ENCODE measurements at places on chromosomes 6 and 20. TPM values are rescaled to one million over a fixed set of nuclear protein-coding genes. Genes with fewer than 3 reads are reported as not detected.

FOXS1 gene
- not detected for total RNA-seq

HRH3 gene
- not detected for total RNA-seq

CBLN4 gene
- not detected for total RNA-seq

FERMT1 gene
- total RNA-seq, result 27.3 TPM

TUBB2B gene
- total RNA-seq, result 14.6 TPM

ENPP4 gene
- total RNA-seq, result 1.9 TPM

DNA sequence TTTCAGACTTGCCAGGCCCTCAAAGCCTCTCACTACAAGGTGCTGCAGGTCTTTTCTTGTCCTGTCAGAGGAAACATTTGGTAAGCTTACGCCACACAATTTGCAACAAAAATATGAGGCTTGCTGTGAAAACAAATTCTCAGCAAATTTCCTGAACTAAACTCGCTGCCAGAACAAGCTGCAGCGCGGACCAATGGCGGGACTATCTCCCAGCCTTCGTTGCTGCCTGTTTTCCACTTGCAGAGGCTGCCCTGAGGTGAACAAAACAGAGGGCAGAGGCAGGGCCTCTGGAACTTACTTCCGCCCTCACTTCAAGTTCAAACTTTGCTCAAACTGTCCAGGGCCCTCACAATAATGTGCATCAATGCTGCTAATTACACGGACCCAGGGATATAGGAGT, 12.4 kb downstream of the UQCC2 start:
- DNase-seq, result no peak

DNA sequence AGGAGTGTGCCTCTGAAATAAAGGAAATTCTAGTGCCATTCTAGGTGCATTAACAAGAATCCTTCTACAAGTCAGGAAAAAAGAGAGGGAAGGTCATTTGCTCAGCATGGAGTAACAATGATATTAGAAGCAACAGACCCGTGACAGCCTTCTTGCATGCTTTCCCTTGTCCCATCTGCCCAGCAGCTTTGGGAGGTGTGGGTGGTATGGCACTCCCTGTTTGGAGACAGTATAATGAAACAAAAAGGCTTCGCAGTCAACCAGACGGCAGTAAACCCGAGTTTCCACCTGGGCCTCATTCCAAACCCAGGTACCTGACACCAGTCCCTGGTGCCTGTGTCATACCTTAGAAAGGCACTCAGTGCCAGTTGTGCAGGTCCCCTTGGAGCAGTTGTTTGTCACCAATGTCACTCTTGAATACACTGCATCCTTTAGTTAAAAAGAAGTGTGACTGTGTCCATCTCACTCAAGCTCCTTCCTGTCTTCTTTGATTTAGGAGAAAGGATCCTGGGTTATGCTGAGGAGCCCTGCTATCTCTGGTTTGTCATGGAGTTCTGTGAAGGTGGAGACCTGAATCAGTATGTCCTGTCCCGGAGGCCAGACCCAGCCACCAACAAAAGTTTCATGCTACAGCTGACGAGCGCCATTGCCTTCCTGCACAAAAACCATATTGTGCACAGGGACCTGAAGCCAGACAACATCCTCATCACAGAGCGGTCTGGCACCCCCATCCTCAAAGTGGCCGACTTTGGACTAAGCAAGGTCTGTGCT, 14.7 kb downstream of the STK35 start:
- DNase-seq, result no peak

- no peak for DNase-seq
Measured at GRCh38 chr20:62815066-62815991, 1.5 kb upstream of the COL9A3 start.

- DNase-seq, result no peak
Measured at GRCh38 chr6:80325742-80326141, 219.3 kb downstream of the BCKDHB start.

GRCh38 chr6:20708367-20709124, 174.3 kb downstream of the CDKAL1 start:
- no peak for DNase-seq

Data from lower leg skin (tissue), 4 donors.